ENCODE measurements at places on chromosomes 5 and 9. TPM values are rescaled to one million over a fixed set of nuclear protein-coding genes. Genes with fewer than 3 reads are reported as not detected.
A peak's percentile ranks its signal among the peaks of the same experiment; 100 is the strongest.

Gene ISL1
- polyA plus RNA-seq, result 0.03 TPM

GRCh38 chr5:139659695-139660101 is 11.5 kb downstream of the CXXC5 start:
- DNase-seq, result no peak
- peak overlapping the region; percentile 62 for H3K4me3 ChIP-seq

DNA sequence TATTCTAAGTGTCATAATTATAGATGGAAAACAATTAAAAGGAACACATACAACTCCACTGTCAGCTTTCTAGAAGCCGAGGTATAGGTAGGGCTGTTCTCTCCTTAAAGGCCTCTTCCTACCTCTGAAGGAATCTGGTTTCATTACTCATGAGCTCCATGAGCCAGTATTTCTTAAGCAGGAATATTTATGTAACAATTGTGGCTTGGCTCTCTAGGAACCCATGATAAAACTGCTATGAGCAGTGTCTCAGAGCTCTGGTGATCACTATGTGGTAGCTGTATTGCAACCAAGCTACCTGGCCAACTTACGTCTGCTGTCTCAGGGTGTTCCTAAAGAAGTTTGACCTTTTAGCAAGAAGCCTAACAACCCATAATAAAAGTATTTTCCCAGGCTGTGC is 157.7 kb downstream of the CEP120 start:
- H3K4me3 ChIP-seq, result no peak overlapping the region
- no peaks in the 10 kb centered on the region for H3K27me3 ChIP-seq
- H3K27ac ChIP-seq, result no peak overlapping the region
- DNase-seq, result no peak
- no peaks in the 10 kb centered on the region for H3K36me3 ChIP-seq

DNA sequence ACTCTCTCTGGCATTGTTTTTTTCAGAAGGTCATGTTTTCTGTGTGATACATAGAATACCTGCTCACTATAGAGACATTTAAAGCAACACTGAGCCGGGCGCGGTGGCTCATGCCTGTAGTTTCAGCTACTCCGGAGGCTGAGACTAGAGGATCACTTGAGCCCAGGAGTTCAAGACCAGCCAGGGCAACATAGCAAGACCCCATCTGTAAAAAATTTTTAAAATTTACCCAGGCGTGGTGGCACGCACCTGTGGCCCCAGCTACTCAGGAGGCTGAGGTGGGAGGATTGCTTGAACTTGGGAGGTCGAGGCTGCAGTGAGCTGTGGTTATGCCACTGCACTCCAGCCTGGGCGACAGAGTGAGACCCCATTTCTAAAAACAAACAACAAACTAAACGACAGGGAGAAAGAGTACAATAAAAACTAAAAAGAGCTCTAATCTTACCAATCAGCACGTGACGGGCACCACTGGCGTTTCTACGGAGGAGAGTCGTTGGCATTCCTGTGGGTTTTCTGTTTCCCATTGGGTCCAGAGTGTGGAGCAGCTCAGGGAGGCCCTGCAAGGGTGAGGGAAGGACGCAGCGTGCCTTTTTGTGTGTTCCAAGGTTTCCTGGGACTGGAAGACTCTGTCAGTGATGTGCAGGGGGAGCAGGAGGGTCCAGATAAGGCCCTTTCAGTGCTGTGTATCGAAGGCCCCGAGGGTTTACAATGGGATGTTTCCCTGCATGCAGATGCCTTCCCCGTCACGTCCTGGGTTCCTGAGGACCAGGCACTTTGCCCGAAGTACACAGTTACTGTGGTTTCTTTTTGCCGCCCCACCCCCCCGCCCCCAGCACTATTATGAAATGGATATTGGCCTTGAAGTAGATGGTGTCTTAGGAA is 7.2 kb upstream of the RNU6ATAC start:
- H3K27me3 ChIP-seq, result no peaks in the 10 kb centered on the region
- H3K4me3 ChIP-seq, result no peak overlapping the region
- H3K27ac ChIP-seq, result peak overlapping the region; percentile 36
- H3K4me1 ChIP-seq, result peaks cover 5% of the 10 kb centered on the region
- DNase-seq, result peak; percentile 41

DNA sequence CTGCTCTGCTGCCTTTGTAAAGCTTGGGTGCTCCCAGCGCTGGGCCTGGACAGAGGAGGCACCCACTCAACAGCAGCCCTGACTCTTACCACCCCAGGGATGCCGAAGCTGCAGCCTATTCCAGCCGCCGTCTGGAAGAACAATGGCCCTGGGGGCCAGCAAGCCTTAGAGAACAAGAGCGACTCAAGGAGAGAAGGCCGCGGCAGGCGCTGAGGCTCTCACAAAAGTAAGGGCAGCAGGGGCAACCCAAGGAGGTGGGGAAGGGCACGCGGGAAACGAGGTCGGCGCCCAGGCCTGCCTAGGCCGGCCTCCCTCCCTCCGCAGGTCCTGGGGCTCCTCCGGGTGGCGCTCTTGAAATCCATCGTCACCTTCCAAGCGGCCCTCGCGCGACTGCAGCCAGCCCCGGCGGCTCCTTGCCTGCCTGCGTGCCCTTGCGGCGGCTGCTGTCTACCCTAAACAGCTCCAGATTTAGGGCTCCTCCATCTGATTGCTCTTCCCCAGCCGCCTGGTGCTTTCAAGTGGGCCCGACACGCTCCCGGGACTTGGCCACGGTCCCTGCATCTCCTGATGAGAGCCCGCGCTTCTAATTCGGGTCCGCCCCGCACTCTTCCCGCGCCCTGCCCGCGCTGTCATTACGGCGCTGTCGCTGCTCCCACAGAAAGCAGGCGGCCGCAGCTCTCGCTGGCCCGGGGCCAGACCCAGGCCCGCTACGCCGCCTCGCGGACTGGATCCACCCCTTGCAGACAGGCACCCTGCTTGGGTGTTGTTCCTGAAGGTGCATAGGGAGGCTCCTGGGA is 213.3 kb downstream of the SEMA6A start:
- peak overlapping the region; percentile 68 for H3K27ac ChIP-seq
- H3K36me3 ChIP-seq, result no peaks in the 10 kb centered on the region
- H3K4me3 ChIP-seq, result peak overlapping the region; percentile 54
- no peaks in the 10 kb centered on the region for H3K27me3 ChIP-seq

Gene UBE2QL1
- 3.2 TPM for polyA plus RNA-seq

DNA sequence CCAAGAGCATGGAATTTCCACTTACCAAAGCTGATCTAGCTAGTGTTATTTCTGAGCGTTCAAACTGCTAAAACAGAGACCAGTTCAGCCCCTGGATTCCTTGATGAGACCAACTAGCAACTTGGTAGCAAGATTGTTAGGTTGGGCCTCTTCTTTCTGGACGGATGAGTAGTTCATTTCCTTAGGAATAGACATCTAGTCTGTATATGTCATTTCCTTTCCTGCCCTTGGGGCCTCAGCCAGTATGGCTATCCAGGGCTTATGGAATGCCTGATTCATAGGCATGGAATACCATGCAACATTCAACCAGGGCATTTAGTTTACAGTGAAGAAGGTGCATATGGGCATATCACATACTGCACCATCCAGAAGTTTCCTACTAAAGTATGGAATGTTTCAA is 14.5 kb upstream of the LPAR1 start:
- H3K36me3 ChIP-seq, result no peaks in the 10 kb centered on the region
- no peak overlapping the region for H3K27ac ChIP-seq
- no peak overlapping the region for H3K4me3 ChIP-seq

DNA sequence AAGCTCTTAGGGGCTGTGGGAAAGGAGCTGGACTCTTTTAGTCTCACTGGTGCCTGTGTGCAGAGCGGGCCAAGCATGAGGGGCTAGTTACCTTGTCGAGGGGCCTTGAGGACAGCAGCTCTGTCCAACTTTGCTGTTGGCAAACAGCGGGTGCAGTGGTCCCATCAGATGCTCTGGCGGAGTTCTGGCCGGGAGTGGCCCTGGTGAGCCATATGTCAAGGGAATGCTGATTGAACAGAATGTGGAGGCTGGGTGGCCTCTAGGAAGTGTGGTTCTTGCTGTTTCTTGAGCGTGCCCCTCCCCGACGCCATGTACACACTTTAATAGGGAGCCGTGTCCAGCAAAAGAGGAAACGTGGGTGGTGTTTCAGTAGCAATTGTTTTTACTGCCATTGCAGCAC is 3.6 kb upstream of the ADAMTS2 start:
- no peak overlapping the region for H3K4me3 ChIP-seq
- no peak overlapping the region for H3K27ac ChIP-seq
- peaks cover 6% of the 10 kb centered on the region for H3K4me1 ChIP-seq

GRCh38 chr5:141483902-141484301 is 928 bp upstream of the PCDHGC4 start:
- no peaks in the 10 kb centered on the region for H3K27me3 ChIP-seq
- H3K36me3 ChIP-seq, result no peaks in the 10 kb centered on the region
- H3K27ac ChIP-seq, result no peak overlapping the region
- peak overlapping the region; percentile 57 for H3K4me3 ChIP-seq

DNA sequence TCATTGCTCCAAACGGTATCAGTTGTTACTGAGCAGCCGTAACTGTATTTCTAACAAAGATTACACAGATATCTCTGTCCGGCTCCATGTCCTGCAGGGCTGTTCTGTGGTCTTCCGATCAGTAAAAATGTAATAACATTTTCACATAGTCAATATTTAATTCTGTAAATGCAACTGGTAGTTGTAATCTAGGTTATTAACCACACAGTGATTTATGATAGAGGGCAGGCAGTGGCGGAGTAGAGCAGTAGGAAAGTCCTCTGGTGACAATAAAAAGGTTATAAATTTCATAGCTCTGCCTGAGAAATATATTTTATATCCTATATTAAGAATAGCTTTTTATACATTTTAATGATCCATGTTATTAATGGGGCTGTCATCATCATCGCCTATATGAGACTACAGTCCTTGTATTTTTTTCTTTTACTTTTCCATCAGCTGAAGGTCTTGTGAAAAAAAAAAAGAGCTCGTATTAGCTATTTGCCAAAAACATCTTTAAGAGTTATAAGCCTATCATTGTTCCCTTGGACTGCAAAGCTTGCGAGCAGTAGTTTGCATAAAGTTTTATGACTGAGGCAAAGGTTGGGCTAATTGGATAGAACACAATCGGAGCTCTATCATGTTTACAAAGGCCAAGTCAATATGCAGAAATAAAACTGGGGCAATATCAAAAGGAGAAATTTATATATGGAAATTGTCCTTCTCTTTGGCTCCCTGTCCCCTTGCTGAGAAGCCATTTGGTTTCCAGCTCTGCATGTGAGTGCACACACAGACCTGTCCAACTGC is 648.0 kb downstream of the IRX1 start:
- no peaks in the 10 kb centered on the region for H3K27me3 ChIP-seq
- no peaks in the 10 kb centered on the region for H3K4me1 ChIP-seq
- no peak overlapping the region for H3K4me3 ChIP-seq
- no peak for DNase-seq
- no peaks in the 10 kb centered on the region for H3K36me3 ChIP-seq

DNA sequence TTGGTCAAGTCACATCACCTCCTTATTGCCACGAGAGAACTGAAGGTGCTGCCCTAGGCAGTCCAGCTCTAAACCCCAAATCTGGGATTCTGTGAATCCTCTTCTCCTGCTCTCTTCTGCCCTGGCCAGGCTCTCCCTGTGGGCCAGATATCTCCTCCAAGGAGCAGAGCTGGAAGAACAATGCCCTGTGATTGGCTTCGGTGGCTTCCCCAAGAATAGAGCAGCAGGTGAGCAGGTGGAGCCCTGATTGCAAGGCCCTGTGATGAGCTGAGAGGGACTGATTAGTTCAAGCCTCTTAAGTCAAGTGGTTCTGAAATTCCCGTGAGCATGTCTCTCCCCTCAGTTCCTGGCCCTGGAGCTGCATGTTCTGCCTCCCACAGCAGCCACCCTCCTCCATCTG is 175.3 kb upstream of the BRINP1 start:
- no peak for DNase-seq
- H3K36me3 ChIP-seq, result no peaks in the 10 kb centered on the region
- H3K27ac ChIP-seq, result no peak overlapping the region
- no peak overlapping the region for H3K4me3 ChIP-seq
